ENCODE measurements at places on chromosomes 6 and 20.

DNA sequence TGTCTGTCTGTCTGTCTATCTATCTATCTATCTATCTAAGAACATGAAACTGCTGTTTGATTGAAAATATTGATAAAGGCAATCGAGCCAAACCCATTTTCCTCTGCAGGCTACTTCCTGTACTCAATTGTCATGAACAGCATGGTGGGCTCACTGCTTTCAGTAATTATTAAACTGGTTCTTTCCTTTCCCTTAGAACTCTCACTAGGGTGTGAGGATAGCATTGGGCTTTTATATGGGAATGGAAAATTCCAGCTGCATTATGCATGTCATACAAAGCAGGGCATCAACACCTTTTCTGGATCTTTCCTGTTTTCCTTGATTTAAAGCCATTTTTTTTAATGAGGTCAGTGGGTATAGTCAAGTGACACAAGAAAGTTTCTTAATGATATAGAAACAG is 161.0 kb upstream of the SYNCRIP start:
- no peak for DNase-seq
- no peaks in the 10 kb centered on the region for H3K4me1 ChIP-seq
- no peaks in the 10 kb centered on the region for H3K36me3 ChIP-seq
- no peak overlapping the region for H3K27ac ChIP-seq

GRCh38 chr6:168434505-168434904 is 6.5 kb upstream of the SMOC2 start:
- H3K27me3 ChIP-seq: peaks cover 34% of the 10 kb centered on the region
- H3K4me3 ChIP-seq: no peak overlapping the region
- no peak overlapping the region for H3K27ac ChIP-seq
- H3K36me3 ChIP-seq: no peaks in the 10 kb centered on the region
- DNase-seq: no peak

GRCh38 chr20:11411765-11412164 is 505.9 kb upstream of the BTBD3 start:
- H3K27ac ChIP-seq: no peak overlapping the region
- no peak for DNase-seq
- no peaks in the 10 kb centered on the region for H3K36me3 ChIP-seq
- H3K27me3 ChIP-seq: no peaks in the 10 kb centered on the region

DNA sequence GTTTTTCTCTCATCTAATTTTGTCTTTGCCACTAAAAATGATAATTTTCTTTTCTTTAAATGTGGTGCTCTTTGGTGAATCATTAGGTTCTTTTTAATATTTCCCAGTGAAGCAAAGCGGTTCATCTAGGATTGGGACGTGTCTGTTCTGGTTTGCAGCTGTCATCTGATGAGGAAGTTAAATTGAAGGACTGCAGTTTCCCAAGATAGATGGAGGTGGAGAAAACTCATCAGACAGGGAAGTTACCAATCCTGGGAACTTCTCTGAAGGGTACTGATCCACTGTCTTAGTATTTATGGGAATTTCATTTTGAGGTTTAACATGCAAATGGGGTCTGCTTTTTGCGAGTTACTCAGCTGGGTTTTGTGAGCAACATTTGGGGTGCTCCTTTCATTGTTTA is 2.4 kb upstream of the AARS2 start:
- peaks cover 17% of the 10 kb centered on the region for H3K36me3 ChIP-seq
- peaks cover 5% of the 10 kb centered on the region for H3K4me1 ChIP-seq
- H3K27me3 ChIP-seq: peaks cover 8% of the 10 kb centered on the region
- DNase-seq: no peak
- H3K27ac ChIP-seq: no peak overlapping the region

GRCh38 chr20:10642856-10643559 is 30.8 kb downstream of the JAG1 start:
- H3K27ac ChIP-seq: peak overlapping the region; percentile 30
- no peaks in the 10 kb centered on the region for H3K27me3 ChIP-seq
- H3K36me3 ChIP-seq: peaks cover 100% of the 10 kb centered on the region
- DNase-seq: no peak

GRCh38 chr6:79833264-79833963 is 113.9 kb downstream of the ELOVL4 start:
- no peak overlapping the region for H3K4me3 ChIP-seq
- no peak overlapping the region for H3K27ac ChIP-seq
- H3K36me3 ChIP-seq: no peaks in the 10 kb centered on the region
- DNase-seq: no peak

DNA sequence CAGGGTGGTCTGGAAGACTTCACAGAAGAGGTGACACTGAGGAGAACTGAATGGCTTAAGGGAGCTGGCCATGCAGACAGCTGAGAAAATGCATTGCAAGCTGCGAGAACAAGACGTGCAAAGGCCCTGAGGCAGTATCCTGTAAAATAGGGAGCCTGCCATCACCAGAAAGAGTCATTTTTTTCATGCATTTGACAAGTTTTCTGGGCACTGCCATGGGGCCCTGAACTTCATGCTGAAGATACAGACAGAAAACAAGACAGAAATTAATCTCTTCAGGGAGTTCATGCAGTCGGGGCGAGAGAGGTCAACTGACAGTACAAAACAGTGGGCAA is 28.9 kb upstream of the NFATC2 start:
- no peak overlapping the region for H3K27ac ChIP-seq
- H3K36me3 ChIP-seq: no peaks in the 10 kb centered on the region
- no peak for DNase-seq
- H3K27me3 ChIP-seq: no peaks in the 10 kb centered on the region
- H3K4me3 ChIP-seq: no peak overlapping the region
- H3K4me1 ChIP-seq: no peaks in the 10 kb centered on the region

DNA sequence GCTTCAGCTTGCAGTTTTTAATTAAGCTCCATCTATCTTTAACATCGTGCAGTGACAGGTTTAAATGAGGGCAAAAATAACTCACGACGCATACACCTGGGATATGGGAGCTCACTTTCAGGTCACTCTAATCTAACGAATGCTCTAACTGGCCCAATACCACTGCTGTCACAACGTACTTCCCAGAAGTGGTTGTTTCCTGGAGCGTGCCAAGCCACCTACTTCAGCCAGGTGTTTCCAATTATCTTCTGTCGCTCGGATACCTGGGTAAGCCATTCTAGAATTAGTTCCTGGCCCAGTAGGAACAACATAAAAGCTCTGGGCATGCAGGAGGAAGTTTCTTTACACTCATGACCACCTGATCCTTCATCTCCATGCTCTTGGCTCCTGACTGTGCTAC is 147.4 kb downstream of the FOXC1 start:
- peaks cover 9% of the 10 kb centered on the region for H3K4me1 ChIP-seq
- DNase-seq: no peak
- no peak overlapping the region for H3K4me3 ChIP-seq
- H3K27me3 ChIP-seq: no peaks in the 10 kb centered on the region
- no peaks in the 10 kb centered on the region for H3K36me3 ChIP-seq
- H3K27ac ChIP-seq: no peak overlapping the region

DNA sequence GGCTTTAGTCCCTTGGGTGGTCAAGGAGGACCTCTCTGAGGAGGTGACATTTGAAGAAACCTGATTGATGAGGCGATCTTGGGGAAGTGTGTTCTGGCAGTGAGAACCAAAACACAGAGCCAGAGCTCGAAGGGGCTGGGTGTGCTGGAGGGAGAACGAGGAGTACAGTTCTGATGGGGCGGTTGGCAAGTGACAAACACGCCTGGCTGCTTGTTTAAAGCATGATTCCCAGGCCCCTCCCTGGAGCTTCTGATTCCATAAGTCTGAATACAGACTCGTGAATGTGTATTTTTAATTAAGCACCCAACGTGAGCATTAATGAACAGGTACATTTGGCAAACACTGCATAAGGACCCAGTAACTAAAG is 886 bp upstream of the NFATC2 start:
- no peak overlapping the region for H3K27ac ChIP-seq
- no peaks in the 10 kb centered on the region for H3K4me1 ChIP-seq
- H3K27me3 ChIP-seq: peaks cover 63% of the 10 kb centered on the region
- DNase-seq: no peak
- no peaks in the 10 kb centered on the region for H3K36me3 ChIP-seq
- no peak overlapping the region for H3K4me3 ChIP-seq

GRCh38 chr6:129954749-129955431 is 63.5 kb upstream of the L3MBTL3 start:
- DNase-seq: no peak
- H3K27ac ChIP-seq: no peak overlapping the region
- H3K27me3 ChIP-seq: no peaks in the 10 kb centered on the region
- H3K36me3 ChIP-seq: no peaks in the 10 kb centered on the region
- H3K4me3 ChIP-seq: no peak overlapping the region
- H3K4me1 ChIP-seq: peaks cover 8% of the 10 kb centered on the region

DNA sequence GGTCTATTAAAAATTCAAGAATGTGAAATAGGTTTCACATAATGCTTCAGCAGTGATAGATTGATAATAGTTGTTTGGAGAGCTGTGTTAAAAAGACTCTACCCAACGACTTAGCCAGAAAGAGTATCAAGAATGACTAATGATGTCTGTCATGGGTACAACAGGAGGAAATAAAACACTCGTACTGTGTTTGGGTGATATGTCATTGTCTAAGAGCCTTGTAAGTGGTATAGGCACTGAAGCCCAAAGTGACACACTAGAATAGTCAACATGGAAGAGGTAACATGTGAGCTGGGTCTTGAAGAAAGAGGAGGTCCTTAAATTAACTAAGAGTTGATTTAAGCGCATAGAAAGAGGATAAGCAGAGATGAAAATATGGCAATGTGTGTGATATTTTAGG is 471.8 kb upstream of the MAN1A1 start:
- H3K4me3 ChIP-seq: no peak overlapping the region
- no peak overlapping the region for H3K27ac ChIP-seq
- H3K4me1 ChIP-seq: no peaks in the 10 kb centered on the region
- no peaks in the 10 kb centered on the region for H3K27me3 ChIP-seq
- no peak for DNase-seq

GRCh38 chr6:24147511-24148153 is 21.6 kb downstream of the NRSN1 start:
- no peak for DNase-seq
- H3K27ac ChIP-seq: no peak overlapping the region
- no peaks in the 10 kb centered on the region for H3K36me3 ChIP-seq
- no peaks in the 10 kb centered on the region for H3K4me1 ChIP-seq

DNA sequence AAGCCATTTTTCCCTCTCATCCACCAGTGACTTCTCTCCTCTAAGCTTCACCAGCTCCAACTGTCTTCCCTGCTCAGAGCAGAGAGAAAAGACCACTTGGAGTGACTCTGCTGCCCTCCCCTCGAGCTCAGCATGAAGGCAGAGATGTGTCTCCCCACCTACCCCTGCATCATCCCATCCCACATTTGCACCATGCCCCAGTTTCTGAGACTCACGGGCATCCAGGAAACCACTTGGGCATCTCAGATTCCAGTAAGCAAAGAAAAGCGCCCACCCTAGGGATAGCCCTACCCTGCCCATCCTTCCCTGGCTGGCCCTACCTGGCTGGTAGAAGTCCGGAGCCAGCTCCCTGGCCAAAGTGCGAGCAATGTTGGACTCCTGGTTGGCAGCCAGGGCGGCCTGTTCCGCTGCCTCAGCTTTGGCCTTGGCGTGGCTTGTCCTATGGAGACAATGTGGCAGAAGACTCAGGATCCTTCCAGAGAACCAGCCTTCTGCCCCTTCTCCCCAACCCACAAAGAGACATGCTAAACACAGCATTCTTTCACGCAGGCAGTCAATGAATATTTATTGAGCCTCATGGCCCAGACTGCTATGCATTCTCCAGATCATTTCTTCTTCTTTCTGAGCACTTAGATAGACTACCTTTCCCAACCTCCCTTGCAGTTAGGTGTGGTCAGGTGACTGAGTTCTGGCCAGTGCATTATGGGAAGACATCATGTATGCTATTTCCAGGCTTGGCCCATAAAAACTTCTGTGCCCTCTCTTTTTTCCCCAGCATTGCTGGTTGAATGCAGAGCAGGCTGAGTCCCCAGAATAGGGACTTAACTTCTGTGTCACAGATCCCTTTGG is 68.6 kb downstream of the JPH2 start:
- no peaks in the 10 kb centered on the region for H3K36me3 ChIP-seq
- no peak overlapping the region for H3K4me3 ChIP-seq
- no peaks in the 10 kb centered on the region for H3K27me3 ChIP-seq

DNA sequence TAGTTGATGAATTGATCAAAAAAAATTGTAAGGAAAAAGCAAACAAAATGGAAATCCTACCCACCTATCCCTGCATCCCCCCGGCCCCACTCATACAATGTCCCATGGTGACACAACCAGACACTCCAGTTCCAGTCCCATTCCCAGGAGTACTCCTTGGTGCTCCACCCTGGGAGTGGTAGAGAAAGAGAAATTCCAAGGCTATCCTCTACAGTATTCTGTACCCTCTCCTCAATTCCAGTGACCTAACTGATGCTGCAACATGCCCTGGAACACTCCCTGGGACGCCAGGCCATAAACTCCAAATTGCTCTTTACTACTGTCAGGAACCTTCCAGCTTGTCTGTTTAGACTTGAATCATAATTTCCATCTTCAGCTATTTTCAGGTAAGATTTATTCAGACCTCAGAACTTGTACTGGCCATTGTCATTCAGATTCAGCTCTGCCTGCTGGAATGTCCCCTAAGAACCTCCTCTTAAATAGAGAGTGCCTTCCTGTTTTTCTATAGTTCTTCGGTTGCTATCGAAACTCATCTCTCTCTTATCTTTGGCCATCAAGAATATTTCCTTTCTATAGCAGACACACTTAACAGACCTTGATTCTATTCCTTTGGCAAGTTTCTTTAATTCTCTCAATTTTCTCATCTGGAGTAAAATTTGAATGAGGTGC is 8.7 kb downstream of the GPX6 start:
- H3K36me3 ChIP-seq: no peaks in the 10 kb centered on the region
- no peak for DNase-seq
- H3K27ac ChIP-seq: no peak overlapping the region
- H3K4me1 ChIP-seq: no peaks in the 10 kb centered on the region

- H3K36me3 ChIP-seq: no peaks in the 10 kb centered on the region
- no peaks in the 10 kb centered on the region for H3K27me3 ChIP-seq
- peaks cover 20% of the 10 kb centered on the region for H3K4me1 ChIP-seq
- no peak overlapping the region for H3K4me3 ChIP-seq
- DNase-seq: no peak
- no peak overlapping the region for H3K27ac ChIP-seq
Observed at GRCh38 chr6:56235245-56235644, 12.1 kb downstream of the COL21A1 start.

DNA sequence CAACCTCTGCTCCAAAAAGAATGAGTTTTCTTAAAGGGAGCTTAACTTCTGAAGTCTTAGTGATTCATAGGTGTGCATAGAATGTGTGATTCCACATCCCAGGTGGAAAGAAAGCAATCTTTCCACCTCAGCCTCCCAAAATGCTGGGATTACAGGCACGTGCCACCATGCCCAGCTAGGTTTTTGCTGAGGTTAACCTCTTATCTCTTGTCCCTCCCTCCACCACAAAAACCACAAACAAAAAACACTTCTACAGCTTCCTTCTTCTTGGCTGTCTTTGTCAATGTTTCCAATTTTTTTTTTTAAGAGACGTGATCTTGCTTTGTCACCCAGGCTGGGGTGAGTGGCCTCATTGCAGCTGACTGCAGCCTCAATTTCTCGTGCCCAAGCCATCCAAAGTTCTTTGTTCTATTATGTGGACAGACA is 8.1 kb upstream of the CSE1L start:
- H3K27me3 ChIP-seq: no peaks in the 10 kb centered on the region
- DNase-seq: no peak
- no peak overlapping the region for H3K27ac ChIP-seq
- H3K4me3 ChIP-seq: no peak overlapping the region
- H3K36me3 ChIP-seq: peaks cover 40% of the 10 kb centered on the region

GRCh38 chr6:150410399-150410798 is 41.6 kb downstream of the IYD start:
- no peak overlapping the region for H3K4me3 ChIP-seq
- no peaks in the 10 kb centered on the region for H3K27me3 ChIP-seq
- no peak for DNase-seq

- H3K36me3 ChIP-seq: no peaks in the 10 kb centered on the region
- H3K27ac ChIP-seq: no peak overlapping the region
- H3K4me3 ChIP-seq: no peak overlapping the region
- no peaks in the 10 kb centered on the region for H3K27me3 ChIP-seq
Observed at GRCh38 chr6:138229072-138229471, 10.8 kb upstream of the PBOV1 start.

GRCh38 chr20:56540415-56540814 is 7.4 kb downstream of the FAM209B start:
- H3K27ac ChIP-seq: no peak overlapping the region
- no peaks in the 10 kb centered on the region for H3K36me3 ChIP-seq

Data from RWPE2 (cell line).